ENCODE measurements at places on chromosomes 11 and 22.

- no peak for DNase-seq
Measured at GRCh38 chr22:44473580-44473979, 24.5 kb downstream of the RTL6 start.

GRCh38 chr11:110329445-110329844 is 33.0 kb upstream of the RDX start:
- DNase-seq: no peak

DNA sequence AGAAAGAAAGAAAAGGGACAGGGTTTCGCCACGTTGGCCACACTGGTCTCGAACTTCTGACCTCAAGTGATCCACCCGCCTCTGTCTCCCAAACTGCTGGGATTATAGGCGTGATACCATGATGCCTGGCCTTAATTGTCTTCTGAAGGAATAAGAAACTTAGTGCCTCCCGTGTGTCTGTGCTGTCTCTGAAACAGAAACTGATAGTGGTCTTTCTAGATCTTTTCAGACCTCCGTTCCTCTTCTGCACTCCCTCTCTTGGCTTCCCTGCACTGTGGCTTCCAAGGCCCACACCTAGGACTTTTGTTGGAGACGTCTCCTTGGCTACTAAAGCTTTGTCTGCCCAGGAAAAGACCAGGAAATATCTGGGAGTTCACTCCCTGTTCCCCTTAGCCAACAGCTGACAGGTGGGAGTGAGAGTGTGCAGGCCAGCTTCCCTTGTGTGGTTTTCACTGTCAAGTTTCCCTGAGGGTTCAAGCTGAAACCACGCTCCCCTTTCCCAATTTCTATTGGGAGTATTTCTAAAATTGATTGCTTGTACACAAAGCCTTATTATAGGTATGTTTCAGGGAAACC is 10.1 kb upstream of the HTR3B start:
- DNase-seq: no peak

- no peak for DNase-seq
Measured at GRCh38 chr11:69416762-69417698, 64.4 kb upstream of the LINC01488 start.

DNA sequence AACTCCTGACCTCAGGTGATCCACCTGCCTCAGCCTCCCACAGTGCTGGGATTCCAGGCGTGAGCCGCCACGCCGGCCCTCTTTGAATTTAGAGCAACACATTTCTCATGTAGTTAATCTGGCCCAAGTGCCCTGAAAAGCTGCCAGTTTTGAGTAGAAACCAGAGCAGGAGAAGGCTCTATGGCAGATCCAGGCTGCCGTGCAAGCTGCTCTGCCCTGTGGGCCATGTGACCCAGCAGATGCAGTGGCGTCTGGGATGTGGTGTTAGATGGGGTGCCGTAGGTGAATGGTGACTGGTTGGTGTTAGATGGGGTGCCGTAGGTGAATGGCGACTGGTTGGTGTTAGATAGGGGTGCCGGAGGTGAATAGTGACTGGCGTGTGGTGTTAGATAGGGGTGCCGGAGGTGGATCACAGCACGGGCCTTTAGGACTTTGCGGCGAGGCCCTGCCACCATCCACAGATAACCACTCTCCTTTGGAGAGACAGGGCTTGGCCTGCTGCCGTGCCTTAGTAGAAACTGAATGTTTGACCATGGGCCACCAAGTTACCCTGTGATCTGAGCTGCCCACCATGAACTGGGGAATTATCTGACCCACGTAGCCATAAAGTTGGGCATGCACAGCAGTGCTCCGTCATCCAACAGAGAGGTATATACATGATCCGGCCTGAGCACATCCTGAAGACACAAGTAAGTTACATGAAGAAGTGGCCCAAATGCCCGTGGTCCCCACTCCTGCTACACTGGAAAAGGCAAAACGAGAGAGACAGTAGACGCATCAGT is 32.7 kb downstream of the ASCL2 start:
- no peak for DNase-seq

DNA sequence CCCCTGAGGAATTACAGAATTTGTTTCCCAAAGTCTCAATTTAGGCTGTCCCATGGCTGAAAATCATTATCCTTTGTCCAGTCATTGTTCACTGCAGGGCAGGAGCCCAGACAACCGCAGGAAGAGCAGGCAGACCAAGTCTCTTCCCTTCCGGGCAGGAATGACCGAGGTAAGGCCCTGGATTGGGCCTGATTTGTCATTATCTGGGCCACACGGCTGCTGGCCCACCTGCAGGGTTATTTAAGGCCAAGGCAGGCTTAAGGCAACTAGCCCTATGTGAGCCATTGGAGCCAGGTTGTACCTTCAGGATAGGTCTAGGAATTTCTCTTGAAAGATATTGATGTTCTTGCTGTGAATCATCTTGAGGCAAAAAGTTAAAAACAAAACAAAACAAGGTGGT is 9.7 kb upstream of the IL10RA start:
- DNase-seq: no peak

- DNase-seq: no peak
Measured at GRCh38 chr11:62143727-62144126, 19.9 kb downstream of the INCENP start.

DNA sequence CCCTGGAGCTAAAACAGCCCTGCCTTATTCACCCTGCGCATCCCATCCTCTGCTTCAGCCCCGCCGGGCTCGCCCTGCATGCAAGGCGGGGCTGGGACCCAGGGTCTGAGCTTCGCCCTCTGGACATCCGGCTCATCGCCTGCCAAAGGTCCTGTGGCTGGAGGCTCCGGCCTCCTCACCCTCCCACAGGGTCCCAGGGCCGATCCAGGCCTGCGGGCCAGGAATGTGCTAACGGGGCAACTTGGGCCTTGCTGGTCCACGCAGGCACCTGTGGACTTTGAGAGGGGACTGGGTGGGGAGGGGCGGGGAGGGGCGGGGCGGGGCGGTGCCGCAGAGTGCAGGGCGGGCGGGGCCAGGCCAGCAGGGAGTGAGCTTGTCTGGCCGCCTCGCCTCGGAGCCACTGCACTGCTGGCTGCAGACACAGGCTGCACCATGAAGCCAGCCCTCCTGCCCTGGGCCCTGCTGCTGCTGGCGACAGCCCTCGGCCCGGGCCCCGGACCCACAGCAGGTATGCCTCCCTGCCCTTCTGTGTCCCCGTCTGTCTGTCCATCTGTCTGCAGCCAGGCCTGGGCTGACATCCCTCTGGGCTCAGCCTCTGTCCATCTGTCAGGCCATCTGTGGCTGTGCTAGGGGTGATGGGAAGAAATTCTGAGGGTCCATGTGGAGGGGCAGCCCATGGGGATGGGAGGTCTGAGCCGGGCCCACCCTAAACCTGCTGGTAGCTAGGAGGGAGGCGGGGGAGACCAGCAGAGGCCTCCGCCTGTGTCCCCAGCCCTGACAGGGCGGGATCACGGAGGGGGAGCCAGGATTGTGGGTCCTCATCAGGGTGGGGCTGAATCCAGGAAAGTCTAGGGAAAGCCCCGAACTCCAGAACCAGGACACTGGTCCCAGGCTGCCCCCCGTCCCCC is at the start of gene SUSD2:
TSS of gene SUSD2 (plus strand) at position 400 of the 908 bp plus-strand sequence. CDS start at position 433, 33 bp downstream.
- no peak for DNase-seq

GRCh38 chr11:75315439-75315805 is 36.0 kb downstream of the ARRB1 start:
- DNase-seq: no peak

DNA sequence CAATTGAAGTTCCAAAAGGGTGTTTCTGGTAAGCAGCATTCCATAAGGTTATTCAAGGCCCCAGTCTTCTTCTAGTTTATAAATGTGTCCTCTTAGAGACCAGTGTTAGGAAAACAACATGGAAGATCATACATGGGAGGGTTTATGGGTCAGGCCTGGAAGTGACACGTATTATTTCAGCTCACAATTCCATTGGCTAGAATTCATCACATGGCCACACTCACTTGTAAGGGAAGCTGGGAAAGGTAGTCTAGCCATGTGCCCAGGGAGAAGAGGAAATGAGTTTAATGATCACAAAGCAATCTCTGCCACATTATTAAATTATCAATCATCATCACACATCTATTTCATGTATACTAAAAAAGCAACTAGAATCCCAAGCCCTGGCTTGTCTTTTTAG is 181.7 kb upstream of the TBCEL start:
- DNase-seq: no peak

DNA sequence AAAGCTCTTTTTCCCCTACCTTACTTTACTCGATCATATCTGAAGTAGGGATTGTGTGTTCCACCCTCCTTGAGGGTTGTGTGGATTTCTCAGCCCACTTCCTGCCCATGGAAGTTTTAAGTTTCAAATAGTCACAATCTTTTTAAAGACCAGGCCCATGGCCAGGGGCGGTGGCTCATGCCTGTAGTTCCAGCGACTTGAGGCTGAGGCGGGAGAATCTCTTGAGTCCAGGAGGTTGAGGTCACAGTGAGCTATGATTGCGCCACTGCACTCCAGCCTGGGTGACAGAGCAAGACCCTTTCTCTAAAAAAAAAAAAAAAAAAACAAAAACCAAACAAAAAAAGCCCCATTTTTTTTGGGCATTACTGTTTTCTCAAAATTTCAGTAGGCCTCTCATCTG is 36.3 kb upstream of the LRRC10B start:
- no peak for DNase-seq

- no peak for DNase-seq
Measured at GRCh38 chr11:11206484-11206883, 146.6 kb downstream of the CSNK2A3 start.

DNA sequence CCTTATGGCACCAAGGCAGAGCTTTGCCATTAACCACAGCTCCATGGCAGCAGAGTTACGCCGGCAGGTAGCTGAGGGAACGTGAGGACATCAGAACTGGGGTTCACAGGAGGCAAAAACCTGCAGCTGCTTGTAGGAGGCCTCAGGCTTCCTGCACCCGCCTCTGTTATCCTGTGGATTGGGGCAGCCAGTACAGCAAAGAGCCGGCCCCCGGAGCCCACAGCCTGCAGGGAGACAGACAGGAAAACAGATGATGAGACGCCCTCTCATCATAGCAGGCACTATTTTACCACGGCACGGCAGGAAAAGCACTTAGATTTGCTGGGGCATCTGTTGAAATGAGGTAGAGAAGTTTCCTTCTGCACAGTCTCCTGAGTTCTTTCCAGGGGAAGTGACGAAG is 870.3 kb downstream of the TBC1D22A start:
- no peak for DNase-seq

GRCh38 chr22:19120829-19121630 is 1.2 kb downstream of the DGCR2 start:
- no peak for DNase-seq
